ENCODE measurements at places on chromosomes 3 and 15. TPM values are rescaled to one million over a fixed set of nuclear protein-coding genes. Genes with fewer than 3 reads are reported as not detected.

The SERPINI1 gene
- 15.4 TPM for total RNA-seq

The ZNF774 gene
- 0.23 TPM for total RNA-seq

GRCh38 chr3:82633319-82633718 is 871.9 kb upstream of the GBE1 start:
- DNase-seq = no peak

- DNase-seq = no peak
Measured at GRCh38 chr3:142670120-142670519, 53.7 kb upstream of the TRPC1 start.

The CDHR4 gene
- total RNA-seq = not detected

DNA sequence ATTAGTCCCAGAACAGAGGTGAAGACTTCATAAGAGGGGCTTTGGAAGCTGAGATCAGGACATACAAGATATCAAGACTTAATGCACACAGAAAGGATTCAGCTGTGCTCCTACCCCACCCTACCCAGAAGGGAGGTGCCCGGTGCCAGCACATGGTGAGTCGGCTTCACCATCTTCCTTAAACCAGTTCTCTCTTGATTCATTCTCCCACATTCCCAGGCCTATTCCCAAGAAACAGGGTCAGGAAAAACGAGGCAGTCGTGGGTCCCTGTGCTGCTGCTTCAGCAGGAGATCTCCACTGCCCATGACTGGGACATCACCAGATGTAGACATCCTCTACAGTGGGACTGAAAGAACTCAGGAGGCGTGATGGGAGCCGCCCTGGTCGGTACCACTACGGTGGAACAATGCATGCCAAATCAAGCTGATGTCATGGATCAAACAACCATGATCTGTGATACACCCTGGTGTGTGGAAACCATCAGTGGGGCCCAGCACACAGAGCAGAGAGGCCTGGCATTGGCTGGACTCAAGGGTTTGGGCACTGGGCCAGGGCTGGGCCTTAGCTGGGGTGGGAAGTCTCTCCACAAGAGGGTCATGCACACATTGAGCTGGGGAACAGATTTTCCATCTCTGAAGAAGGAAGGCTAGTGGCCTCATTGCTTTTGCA is 41.9 kb downstream of the CCDC12 start:
- DNase-seq = no peak
